ENCODE measurements at places on chromosomes 7 and 10.

GRCh38 chr7:101066833-101067177 is 18.5 kb upstream of the TRIM56 start:
- DNase-seq = no peak

- no peak for DNase-seq
Measured at GRCh38 chr7:41984888-41985287, 252.1 kb downstream of the GLI3 start.

DNA sequence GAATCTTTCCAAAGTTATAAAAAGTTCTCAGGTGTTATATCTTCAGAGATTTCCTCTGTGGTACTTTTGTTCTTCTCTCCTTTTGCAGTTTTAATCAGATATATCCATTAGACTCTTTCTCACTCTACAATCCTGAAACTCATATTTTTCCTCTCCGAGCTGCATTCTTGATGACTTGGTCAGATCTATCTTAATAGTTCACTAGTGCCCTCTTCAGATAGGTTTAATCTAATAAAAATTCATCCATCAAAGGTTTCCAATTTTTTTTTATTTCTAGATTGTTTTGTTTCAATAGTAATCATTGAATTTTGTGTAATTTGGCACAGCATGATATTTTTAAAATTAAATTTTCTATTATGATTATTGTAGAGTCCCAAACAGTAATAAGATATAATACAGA is 21.8 kb upstream of the DGKB start:
- DNase-seq = no peak

DNA sequence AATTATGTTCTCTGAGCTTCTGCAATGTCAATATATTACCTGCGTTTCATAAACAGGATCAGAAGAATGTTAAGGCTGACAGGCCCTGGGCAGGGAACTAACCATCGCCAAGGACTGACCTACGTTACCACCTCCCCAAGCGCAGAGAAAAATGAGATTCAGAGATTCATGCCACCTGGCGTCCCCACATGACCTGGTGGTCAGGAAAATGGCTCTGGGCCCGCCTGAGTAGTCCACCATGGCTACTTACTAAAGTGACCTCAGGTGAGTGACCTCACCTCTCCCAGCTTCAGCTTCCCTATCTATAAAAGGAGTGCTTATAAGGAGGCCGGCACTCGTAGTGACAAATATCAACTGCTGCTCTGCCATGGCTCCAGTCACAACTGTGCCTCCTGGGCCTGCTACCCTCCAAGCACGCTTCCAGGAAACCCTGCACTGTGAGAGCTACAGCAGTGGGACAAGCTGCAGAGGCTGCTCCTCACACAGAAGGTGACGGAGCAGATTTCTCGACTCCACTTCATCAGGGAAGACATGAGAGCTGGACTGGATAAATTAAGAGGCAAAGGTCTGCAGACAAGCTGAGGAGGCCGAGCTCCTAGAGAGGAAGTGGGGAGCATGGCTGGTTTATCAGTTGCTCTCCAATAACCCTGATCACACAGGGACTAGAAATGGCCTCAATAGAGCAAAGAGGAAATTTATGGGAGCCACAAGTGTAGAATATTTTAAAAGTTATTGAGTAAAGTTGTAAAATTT is 103.0 kb downstream of the RNF216 start:
- no peak for DNase-seq

DNA sequence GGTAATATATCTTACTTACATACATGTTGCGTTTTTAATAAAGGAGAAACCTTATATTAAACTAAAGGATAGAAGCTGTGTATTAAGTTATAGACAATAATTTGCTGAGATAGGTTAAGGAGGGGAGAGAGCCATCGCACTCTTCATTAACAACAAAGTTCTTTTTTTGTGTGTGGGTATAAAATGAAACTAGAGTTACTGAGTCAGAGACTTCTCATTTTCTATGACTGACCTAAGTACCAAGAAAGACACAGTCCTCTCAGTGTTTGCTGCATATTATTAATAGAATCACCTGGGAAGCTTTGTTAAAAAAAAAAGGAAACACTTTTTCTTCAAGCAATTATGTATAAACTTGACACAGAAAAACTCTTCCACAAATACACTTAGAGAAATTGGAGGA is 31.4 kb downstream of the FEZF1 start:
- DNase-seq = no peak

DNA sequence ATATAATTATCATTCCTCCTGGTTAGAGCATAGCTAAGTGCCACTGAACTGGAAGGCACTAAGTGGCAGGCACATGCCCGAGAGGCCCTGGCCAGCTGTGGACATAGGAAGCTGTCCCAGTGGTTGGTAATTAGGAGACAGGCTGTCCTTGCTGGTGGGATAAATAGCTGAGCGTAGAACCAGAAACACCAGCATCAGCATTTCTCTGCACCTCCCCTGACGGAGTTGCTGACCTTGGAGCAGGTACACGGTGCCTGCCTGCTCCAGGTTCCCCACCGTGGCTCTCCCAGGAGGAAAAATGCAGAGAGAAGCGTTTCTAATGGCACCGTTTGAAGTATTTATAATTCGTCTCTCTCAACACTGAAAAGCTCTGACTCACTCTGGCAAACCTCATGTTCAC is 5.6 kb upstream of the ABLIM1 start:
- no peak for DNase-seq

GRCh38 chr10:50260791-50261281 is 9.5 kb upstream of the ASAH2 start:
- peak; percentile 56 for DNase-seq

All from GM06990 (cell line).